Spinal cord (tissue), 10 donors: ENCODE measurements at places on chromosomes 7 and 10.

- DNase-seq = no peak
Observed at GRCh38 chr10:43688348-43688892, 39.7 kb upstream of the ZNF32 start.

DNA sequence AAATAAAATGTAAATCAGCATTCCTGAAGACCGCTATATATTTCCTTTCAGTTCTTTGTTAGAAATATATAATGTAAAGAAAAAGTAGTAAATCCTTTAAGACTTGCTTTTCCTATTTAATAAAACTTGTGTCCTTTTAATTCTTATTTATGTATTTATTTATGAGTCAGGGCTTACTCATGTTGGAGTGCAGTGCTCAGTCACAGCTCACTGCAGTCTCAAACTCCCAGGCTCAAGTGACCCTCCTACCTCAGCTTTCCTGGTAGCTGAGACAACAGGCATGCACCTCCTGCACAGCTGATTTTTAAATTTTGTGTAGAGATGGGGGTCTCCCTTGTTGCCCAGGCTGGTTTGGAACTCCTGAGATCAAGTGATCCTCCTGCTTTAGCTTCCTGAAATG, 724.5 kb downstream of the ANKRD7 start:
- DNase-seq = no peak

- no peak for DNase-seq
Observed at GRCh38 chr7:69736126-69736810, 138.0 kb downstream of the AUTS2 start.

DNA sequence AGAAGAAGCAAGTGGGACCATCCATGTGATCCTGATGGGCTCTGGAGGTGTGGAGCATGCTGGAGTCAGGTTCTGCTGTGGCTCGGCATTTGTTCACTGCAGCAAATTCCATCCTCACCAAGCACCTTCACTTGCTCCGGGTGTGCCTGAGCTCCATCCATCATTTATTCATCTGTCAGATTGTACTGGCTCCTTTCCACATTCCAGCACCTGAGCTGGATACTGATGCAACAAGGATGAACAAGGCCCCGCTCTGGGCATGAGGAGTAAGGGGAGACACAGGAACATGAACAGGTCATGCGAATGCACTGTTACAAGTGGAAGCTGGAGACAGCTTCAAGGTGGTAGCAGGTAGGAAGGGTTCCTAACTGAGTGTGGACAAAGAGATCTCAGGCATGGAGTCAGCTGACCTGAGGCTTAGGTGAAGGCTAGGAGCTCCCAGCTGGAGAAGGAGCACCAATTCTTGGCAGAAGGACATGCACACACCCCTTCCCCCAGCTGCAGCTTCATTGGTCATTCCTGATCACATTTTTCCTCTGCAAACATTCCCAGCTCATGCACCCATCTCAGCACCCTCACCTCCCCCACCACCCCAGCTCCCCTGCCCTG, 133.7 kb upstream of the ZMIZ1 start:
- no peak for DNase-seq

DNA sequence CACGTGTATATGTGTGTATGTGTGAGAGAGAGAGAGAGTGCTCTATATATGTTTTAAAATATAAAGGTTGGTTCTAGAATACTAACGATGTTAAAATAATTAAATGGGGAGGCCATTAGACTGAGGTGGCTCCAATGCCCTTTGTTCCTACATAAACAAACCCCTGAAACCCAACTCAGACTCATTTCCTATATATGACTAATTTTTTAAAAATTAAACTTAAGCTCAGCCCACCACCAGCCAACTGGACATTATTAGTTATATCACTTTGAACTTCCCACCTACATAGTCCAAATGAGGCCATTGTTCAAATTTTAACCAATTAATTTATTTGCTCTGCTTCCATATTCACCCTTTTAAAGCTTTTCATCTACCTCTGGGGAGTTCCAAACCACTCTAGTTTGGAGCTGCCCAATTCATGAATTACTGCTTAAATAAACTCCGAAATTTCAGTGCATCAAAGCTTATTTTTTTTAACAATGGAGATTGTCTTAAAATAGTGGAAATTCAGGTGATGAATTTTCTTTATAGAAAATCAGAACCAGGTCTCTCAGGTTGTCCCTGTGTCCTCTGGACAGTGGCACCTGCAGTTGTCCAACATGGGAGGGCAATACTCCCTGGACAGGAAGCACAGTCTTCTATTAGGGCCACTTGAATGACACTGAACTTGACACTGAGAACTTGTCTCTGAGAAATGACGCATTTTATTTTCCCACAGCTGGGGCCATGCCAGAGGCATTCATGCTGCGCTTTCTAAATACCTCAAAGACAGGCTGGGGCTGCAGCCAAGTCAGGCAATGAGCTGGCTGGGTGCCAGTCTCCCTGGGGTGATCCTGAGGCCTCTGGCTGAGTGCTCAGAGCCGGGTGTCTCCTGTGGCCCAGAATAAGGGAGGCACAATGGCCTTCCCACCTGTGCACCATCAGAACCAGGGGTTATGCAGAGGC, 109.5 kb upstream of the TMEM72 start:
- DNase-seq = no peak

DNA sequence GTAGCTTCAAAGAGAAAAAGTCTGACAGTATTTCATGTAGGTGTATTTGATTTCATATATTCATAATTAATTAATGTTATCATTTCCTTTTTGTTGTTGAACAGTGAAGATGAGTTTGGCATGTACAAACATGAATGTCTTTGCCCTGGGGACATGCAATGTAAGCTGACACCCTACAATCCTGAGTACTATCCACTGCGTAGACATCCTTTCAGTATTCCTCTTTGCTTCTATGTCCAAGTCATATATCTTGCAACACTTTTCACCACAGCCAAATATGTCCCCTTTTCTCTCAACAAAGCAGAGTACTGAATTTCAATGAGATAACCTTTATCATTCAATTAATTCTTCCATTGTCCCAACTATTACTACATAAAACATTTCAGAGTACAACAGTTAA, 93.6 kb downstream of the GPR37 start:
- no peak for DNase-seq

DNA sequence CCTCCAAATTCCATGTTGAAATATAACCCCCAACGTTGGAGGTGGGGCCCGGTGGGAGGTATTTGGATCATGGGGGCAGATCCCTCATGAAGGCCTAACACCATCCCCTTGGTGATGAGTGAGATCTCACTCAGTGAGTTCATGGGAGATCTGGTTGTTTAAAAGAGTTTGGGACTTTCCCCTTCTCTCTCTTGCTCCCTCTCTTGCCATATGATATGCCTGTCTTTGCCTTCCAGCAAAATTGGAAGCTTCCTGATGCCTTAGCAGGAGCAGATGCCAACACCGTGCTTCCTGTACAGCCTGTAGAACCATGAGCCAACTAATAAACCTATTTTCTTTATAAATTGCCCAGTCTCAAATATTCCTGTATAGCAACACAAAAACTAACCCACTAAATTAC, 55.7 kb upstream of the CDK1 start:
- no peak for DNase-seq
